Vagina (tissue), 2 donors: ENCODE measurements at places on chromosomes 3 and 15. TPM values are rescaled to one million over a fixed set of nuclear protein-coding genes. Genes with fewer than 3 reads are reported as not detected.

KBTBD13 gene
- total RNA-seq: not detected

DUOXA2 gene
- 1.5 TPM for total RNA-seq

PPP1R14D gene
- not detected for total RNA-seq

C2CD4B gene
- 0.49 TPM for total RNA-seq

MINDY4B gene
- total RNA-seq: not detected

IQCH gene
- total RNA-seq: 1.5 TPM

ANKUB1 gene
- total RNA-seq: not detected

CEP19 gene
- total RNA-seq: 1.5 TPM

FGF7 gene
- 137 TPM for total RNA-seq

GRCh38 chr3:70753572-70753971 lies 441.1 kb upstream of the MDFIC2 start:
- H3K4me1 ChIP-seq: no peaks in the 10 kb centered on the region
- no peak overlapping the region for H3K27ac ChIP-seq
- no peak for DNase-seq
- no peaks in the 10 kb centered on the region for H3K27me3 ChIP-seq
- no peak overlapping the region for H3K4me3 ChIP-seq

DNA sequence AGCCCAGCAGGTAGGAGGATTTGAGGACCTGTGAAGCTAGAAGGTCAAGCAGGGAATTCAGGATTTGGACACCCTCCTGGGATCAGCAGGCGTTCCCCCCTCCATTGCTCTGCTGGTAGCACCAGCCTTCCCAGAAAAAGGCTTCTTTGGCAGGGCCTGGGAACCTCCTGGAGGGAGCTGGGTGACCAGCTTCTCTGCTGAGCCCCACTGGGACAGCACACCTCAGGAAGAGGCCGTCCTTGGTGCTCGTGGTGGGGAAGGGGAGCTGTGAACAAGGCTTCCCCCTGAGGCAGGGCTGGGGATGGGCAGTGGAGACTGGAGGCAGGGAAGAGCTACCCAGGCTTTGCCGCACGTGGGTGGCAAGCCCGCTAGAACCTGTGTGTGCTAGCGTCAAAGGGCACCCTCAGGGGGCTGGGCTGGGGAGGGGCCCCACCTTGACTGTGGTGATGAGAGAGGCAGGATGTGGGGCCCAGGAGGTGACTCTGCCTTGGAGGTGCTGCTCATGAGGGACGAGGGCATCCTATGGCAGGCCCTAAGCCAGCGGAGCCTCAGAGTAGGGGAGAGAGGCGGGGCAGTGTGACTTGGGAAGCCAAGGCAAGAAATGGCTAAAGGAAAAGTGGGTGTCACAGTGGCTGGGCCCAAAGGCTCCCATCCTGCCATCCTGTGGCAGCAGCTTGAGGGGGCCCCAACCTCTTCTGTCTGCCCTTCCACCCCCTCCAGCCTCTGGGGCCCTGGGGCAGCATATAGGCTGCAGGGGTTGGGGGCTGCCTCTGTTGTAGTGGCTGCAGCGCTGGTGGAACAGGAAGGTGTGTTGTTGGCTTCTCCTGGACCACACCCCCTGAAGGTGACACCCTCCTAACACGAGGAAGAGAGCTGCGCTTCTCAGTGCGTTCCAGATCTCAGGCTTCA lies 20.7 kb downstream of the KLF13 start:
- H3K4me3 ChIP-seq: no peak overlapping the region
- DNase-seq: no peak
- peak overlapping the region; percentile 10 for H3K27ac ChIP-seq

DNA sequence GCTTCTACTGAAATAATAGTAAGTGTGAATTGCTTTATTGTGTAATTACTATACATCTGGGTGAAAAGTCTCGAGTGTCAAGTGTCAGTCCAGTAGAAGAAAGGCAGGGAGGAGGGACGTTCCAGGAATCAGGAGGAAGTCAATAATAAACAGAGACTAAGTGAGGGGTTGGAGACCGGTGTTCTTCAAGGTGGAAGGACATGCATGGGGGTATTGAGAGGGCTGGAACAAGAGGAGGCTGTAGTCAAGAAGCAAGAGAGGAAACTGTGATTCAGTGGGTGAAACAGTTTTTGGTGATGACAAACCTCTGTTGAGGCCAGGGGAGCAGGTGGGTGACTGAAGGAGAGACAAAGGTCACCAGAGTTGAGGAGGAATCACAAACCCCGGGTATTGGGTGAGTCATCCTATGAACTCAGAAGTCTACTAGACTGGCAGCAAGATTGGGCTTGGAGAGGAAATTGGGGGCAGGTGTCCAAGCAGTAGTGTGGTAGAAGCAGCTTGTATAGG lies 11.6 kb upstream of the SCAMP5 start:
- no peaks in the 10 kb centered on the region for H3K4me1 ChIP-seq
- no peak overlapping the region for H3K4me3 ChIP-seq
- DNase-seq: no peak
- H3K27ac ChIP-seq: no peak overlapping the region
- H3K36me3 ChIP-seq: no peaks in the 10 kb centered on the region

DNA sequence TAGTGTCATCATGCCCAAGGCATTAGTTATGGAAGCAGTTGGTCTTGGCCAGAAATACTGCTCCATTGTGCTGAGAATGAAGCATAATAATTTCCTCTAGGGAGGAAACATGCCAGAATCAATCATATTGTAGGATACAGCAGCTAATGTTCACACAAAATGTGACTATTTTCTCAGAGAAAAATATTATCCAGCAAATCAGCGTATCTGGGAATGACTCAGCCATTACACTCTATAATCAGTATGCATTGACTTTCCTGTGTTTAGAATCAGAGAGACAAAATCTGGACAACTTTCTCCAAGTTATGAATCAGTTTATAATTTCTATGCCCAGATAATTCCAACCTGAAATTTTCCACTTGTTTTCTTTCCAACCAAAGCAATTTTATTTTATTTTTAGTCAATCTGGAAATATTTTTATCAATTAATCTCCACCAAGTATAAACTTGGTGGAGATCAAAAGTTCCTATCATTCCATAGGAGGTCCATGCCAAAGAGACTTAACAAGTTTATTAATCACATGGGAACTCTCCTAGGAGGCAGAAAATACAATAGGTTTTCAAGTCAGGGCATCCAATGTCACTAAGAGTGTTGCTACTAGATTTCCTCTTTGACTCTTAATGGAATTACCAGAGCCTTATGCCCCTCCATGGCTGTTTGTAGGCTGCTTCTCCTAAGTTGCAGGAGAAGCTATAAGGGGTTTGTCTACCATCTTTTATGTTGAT lies 36.4 kb downstream of the SUCNR1 start:
- H3K27me3 ChIP-seq: no peaks in the 10 kb centered on the region
- no peak overlapping the region for H3K4me3 ChIP-seq
- no peaks in the 10 kb centered on the region for H3K4me1 ChIP-seq
- no peak for DNase-seq
- H3K36me3 ChIP-seq: no peaks in the 10 kb centered on the region

- no peaks in the 10 kb centered on the region for H3K27me3 ChIP-seq
- H3K4me3 ChIP-seq: no peak overlapping the region
- H3K4me1 ChIP-seq: no peaks in the 10 kb centered on the region
Observed at GRCh38 chr3:182397164-182397563, 396.1 kb upstream of the ATP11B start.

DNA sequence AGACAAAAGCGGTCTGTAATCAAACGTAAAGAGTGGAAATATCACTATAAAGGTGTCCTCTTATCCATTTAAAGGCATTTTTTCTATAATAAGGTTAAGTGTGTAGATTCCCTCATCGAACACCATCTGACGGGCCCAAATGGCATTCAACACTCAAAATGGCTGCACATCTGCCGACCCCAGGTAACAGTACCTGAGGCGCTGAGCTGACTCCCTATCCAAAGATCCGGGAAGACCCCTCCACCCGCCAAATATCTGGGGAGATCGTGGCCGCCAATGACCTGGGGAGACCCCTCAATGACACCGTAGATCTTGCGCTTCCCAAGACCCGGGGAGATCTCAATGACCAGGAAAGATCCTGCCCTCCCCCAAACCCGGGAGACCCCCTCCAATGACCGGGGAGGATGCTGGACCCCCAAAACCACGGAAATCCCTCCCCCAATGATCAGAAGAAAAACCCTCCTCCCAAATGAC lies 476 bp downstream of the IP6K2 start:
- peaks cover 7% of the 10 kb centered on the region for H3K36me3 ChIP-seq
- no peak for DNase-seq
- peak overlapping the region; percentile 65 for H3K4me3 ChIP-seq
- H3K27me3 ChIP-seq: no peaks in the 10 kb centered on the region

- H3K27ac ChIP-seq: no peak overlapping the region
- H3K4me1 ChIP-seq: peaks cover 15% of the 10 kb centered on the region
- no peak overlapping the region for H3K4me3 ChIP-seq
- DNase-seq: no peak
Observed at GRCh38 chr3:51953445-51953844, 1.7 kb upstream of the GPR62 start.

DNA sequence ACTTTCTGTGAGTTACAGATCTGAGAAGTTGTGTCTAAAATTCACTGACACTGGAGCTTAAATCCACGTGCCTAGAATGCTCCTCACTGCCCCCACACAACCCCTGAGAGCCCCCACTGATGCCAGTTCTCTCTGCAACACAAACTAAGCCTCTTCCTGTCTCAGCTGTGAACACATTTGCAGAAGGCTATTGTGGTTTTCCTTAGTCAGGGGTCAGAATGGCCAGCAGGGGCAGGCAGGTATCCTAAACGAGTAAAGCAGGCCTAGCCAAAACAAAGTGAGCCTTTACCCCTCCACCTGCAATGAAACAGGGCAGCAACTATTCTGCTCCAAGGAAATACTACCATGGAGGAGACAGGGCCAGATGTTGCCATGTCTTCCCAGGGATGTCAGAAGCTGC lies 78.6 kb downstream of the FHIT start:
- no peaks in the 10 kb centered on the region for H3K27me3 ChIP-seq
- DNase-seq: no peak
- no peak overlapping the region for H3K27ac ChIP-seq
- no peaks in the 10 kb centered on the region for H3K4me1 ChIP-seq
- no peaks in the 10 kb centered on the region for H3K36me3 ChIP-seq

GRCh38 chr3:58323529-58324390 lies 8.9 kb upstream of the PXK start:
- DNase-seq: no peak
- H3K4me1 ChIP-seq: peaks cover 12% of the 10 kb centered on the region
- no peaks in the 10 kb centered on the region for H3K36me3 ChIP-seq
- H3K27ac ChIP-seq: no peak overlapping the region

DNA sequence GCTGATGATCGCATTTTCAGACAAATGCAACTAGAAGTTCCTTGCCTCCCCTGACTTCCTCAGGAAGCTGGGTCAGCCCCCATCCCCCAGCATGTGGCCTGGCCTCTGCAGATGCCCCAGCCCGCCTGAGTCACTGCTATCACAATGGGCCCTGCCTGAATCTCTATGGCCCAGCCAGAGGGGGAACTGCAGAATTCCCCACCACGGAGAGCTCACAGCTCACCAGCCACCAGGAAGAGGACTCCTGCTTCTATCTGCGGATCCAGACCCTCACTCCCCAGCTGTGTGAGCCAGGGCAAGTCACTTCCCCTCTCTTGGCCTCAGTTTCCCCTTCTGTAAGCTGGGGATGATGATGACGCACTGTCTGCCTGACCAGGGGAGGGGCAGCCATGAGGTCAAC lies 6.9 kb downstream of the PLXND1 start:
- H3K36me3 ChIP-seq: no peaks in the 10 kb centered on the region
- H3K4me3 ChIP-seq: no peak overlapping the region
- no peak for DNase-seq
- H3K27ac ChIP-seq: peak overlapping the region; percentile 91
- no peaks in the 10 kb centered on the region for H3K27me3 ChIP-seq

DNA sequence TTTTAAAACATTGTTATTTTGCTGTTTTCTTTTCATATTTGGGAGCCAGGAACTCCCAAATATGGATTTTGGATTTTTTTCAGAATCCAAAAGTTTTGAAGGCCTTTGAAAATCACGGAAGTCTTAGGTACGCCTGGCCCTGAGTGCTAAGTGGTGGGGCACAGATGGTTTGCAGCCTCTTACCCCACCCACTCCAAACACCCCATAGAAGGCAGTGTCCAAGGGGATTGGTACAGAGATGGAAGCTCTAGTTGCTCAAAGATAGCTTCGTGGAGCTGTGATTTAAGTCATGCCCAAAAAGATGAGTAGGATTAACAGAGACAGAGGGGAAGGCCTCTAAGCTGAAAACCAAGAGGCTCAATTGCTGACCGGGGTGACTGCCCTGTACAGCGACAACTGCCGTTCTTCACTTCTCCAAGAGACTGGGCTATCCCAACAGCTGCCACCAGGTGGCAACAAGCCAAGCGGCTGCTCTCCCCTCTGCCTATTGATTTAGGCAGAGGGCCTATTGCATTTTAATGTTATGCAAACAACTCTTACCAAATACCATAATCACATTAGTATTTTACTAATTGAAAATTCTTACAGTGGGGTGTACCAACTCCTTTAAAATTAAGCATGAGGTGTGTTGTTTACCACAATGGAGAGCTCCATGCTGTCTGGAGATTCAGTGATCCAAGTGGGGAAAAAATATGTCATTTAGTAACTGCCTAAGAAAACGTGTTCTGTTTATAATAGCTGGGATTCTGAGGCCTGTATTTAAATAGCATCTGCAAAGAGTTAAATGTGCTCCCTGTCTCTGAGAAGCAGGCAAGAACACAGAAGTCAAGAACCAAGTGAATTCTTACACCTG lies 64.0 kb upstream of the C15orf61 start:
- H3K36me3 ChIP-seq: no peaks in the 10 kb centered on the region
- no peaks in the 10 kb centered on the region for H3K27me3 ChIP-seq

DNA sequence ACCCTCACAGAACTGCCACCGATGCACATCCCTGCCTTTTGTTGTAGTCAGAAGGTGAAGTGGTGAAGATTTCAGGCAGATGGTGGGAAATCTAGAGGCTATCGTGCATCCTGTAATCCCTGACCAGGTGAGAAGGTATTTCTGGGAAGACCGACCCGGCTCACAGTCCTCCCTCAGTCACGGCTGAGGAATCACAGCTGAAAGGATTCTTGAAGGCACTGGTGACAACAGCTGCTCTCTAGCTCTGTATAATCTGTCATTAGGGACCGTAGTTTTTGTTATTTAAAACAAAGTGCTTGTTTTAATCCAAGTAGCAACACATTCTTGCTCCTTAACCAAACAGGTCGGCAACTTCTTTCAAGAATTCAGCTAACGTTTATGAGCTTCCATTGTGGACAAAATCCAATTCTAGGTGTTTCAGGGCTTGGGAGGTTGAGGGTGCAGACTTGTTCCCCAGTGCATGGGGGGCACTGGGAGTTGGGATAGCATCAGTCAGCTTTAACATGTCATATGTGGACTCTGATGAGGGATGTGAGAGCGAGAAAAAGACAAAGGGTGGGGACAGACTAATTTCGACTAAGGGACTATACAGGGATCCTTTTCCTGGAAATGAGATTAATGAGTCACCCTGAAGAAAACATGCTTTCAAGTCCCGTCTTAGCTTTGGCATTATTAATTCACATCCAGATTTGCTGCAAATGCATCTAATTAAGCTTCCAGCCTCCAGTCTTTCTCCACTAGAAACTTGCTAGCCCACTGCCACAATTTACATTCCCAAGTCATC lies 141.0 kb upstream of the RASGRP1 start:
- no peak overlapping the region for H3K27ac ChIP-seq
- no peak overlapping the region for H3K4me3 ChIP-seq
- H3K36me3 ChIP-seq: no peaks in the 10 kb centered on the region
- H3K4me1 ChIP-seq: no peaks in the 10 kb centered on the region
